ENCODE measurements at places on chromosomes 6 and 20.

GRCh38 chr6:28712982-28713381 is 187.3 kb downstream of the GPX5 start:
- no peak for DNase-seq

GRCh38 chr6:107345393-107345792 is 114.0 kb downstream of the PDSS2 start:
- DNase-seq: no peak

DNA sequence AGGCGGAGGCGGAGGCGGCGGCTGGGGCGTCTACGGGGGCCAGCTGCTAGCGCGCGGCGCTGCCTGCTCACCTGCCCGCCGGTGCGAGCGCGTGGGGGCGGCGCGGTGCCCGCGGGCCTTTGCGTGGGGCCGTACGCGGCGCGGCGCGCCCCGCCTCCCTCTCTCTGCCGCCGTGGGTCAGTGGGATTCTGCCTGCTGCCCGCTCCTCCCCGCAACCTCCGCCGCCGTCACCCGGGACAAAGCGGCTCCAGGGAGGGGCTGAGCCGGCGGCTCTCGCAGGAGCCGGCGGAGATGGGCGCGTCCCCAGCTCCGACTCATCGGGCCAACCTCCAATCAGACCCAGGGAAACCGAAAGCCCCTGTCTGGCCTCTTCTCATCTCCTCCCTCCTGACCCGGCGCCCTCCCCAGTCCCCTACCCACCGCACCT is at the start of gene RCAN2:
TSS of gene RCAN2 (minus strand) at position 249 of the 427 bp plus-strand sequence.
- DNase-seq: no peak

GRCh38 chr6:54009052-54009654 is 102.1 kb upstream of the MLIP start:
- DNase-seq: no peak

DNA sequence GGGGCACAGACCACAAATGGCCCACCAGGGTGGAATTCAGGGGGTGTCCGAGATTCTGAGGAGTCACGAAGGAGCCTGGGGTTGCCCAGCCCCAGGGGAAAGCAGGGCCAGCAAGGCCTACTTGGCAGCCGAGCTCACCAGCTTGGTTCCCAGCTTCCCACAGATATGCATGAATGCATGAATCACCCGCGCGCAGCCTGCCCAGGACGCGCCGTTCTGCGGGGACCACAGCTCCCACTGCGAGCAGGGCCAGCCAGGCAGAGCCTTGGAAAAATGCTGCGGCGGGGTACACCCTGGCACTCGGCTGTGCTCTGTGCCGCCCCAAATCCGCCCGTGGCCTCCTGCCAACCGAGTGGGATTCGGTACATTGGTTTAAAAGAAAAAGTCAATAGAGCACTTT is 211.0 kb downstream of the NFATC2 start:
- DNase-seq: peak; percentile 96

- DNase-seq: no peak
Observed at GRCh38 chr6:29905286-29905685, 37.0 kb upstream of the HLA-A start.

GRCh38 chr6:14276667-14277404 is 159.3 kb downstream of the CD83 start:
- no peak for DNase-seq

DNA sequence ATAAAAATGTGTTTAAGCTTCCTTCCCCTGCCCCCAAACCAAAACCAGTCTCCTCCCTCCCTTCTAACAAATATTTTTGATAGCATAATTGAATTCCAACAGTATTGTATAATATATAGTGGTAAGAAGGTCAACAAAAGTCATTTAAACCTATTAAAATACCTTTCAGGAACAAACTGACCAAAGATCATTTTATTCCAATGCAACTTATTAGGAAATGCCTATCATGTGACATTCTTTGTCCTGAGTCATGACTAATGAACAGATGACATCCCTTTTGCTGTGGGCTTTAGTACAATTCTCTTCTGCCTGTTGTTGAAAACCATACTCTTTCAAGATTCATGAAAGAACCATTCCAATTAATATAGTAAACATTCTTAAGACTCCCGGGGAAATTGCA is 51.5 kb upstream of the TRAF3IP2 start:
- DNase-seq: no peak

DNA sequence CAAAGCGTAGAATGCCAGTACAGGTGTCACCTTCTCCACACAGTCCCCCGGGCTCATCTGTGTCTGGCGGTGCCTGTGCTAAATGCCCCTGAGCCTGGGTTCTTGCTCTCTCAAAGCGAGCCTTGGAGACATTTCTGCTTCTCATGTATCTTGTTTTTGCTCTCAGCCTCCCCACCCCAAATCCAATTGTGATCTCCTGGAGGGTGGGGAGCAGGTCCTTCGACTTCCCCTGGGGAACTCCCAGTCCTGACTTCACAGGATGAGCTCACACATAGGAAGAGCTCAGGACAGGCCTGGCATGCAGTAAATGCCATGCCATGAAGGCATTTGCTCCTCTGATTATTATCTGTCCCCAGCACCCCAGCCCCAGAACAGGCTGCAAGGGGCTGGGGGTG is 58.1 kb downstream of the NOL4L start:
- DNase-seq: no peak

- DNase-seq: no peak
Observed at GRCh38 chr6:127100510-127101140, 17.8 kb upstream of the RSPO3 start.

DNA sequence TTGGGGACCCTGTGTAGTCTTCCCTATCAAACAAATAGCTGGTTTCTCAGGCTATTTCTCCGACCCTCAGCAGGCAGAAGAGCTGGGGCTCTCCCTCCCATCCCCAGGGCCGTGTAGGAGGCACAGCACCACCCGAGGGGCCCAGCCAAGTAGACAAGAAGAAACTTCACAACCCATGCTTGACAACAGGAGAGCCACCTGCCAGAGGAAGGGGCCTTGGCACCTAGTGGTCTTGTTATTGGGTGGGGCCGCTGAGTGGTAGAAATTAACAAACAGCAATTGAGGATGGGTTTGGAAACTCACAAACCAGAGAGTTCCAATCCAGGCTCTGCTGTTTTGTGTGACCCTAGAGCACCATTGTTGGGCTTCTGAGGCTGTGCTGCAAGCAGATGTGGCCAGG is 108.5 kb upstream of the CHD6 start:
- no peak for DNase-seq

- DNase-seq: no peak
Observed at GRCh38 chr6:43772681-43773049, 2.7 kb downstream of the VEGFA start.

DNA sequence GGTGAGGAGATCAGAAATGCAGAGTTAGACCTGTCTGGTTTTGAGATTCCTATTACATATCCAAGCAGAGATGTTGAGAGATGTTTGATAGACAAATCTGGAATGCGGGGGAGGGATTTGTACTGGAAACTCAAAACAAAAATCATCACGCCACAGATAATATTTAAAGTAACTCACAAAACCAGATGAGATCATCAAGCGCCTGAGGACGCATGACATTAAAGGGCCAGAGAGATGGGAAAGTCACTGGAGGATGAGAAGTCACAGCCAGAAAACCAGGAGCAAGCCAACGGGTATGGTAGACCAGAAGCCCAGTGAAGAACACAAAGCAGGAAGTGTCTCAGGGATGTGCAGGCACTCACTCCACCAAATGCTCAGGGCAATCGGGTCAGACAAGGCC is 87.7 kb downstream of the DLL1 start:
- DNase-seq: no peak

DNA sequence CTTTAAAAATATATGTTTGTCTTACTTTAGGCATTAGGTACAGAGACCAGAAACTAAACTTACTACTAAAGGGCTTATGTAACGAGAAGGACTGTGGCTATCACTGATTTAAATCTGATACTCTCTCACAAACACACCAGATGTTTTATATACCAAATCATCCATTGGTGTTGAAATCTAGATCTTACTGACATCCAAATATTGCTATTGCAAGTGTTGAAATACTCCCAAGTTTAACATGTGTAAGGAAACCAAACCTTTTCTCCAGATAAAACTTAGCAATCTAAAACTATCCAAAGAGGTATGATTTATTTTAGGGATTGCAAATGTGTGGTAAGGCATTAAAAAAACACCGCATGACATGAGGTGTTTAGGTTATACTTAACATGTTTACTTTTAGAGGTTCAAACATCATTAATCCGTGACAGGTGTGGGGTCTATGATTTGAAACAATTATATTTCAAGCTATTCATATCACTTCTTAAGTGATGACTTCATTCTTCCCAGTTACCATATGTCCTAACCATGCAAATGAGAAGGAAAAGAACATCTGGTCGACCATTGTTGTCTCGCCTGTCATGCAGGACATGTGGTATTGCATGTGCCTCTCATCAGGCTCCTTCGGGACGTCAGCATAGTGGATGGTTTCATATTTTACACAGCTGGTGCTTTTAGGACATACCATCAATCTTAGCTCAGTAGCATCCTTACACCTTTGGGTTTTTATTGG is 168.3 kb upstream of the SPACA1 start:
- DNase-seq: no peak

GRCh38 chr20:51650685-51651134 is 108.2 kb upstream of the NFATC2 start:
- no peak for DNase-seq

DNA sequence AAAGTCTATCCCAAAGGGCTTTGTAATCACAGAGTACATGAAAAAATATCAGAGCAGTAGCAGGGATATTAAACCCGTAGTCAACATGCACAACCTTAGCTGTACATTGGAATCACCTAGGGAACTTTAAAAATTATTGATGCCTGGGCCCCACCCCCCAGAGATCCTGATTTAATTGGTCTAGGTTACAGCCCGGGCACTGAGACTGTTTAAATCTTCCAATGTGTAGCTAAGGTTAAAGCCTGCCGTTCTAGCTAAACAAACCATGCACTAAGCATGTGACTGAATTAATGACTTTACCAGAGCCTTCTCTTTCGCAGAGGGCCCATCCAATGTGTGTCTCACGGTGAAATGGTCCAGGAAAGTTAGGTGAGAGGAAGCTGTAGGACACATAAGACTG is 14.1 kb upstream of the JAG1 start:
- DNase-seq: no peak

- no peak for DNase-seq
Observed at GRCh38 chr6:41208439-41209106, 7.6 kb upstream of the TREML2 start.

GRCh38 chr6:15402406-15403045 is 156.7 kb downstream of the JARID2 start:
- no peak for DNase-seq

DNA sequence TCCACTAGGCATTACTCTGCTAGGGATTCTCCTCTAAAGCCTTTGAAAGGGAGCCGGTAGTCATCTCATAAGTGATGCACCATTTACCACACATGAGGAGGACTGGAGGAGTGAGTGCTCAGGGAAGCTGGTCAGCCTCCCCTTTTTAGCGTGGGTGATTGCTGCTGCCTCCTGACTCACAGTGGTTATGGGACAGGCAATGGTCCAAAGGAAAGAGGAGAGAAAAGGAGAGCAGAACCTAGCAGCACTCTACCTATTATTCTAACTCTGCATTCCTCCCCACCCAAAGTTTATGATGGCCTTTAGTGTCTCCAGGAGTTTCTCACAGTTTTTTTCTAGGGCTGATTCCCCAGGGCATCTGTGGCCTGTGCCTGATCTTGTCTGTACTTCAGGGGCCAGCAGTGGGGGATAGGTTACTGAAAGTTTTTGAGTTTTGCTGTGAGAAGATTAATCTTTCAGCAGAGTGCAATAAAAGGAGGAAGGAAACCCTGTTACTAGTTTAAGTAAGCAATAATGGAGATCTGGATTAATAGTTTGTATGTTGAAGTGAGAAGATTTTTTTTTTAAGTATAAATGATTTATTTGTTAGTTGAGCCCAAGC is 36.4 kb upstream of the GCLC start:
- DNase-seq: no peak

- DNase-seq: no peak
Observed at GRCh38 chr6:107735906-107736635, 88.0 kb downstream of the SCML4 start.

DNA sequence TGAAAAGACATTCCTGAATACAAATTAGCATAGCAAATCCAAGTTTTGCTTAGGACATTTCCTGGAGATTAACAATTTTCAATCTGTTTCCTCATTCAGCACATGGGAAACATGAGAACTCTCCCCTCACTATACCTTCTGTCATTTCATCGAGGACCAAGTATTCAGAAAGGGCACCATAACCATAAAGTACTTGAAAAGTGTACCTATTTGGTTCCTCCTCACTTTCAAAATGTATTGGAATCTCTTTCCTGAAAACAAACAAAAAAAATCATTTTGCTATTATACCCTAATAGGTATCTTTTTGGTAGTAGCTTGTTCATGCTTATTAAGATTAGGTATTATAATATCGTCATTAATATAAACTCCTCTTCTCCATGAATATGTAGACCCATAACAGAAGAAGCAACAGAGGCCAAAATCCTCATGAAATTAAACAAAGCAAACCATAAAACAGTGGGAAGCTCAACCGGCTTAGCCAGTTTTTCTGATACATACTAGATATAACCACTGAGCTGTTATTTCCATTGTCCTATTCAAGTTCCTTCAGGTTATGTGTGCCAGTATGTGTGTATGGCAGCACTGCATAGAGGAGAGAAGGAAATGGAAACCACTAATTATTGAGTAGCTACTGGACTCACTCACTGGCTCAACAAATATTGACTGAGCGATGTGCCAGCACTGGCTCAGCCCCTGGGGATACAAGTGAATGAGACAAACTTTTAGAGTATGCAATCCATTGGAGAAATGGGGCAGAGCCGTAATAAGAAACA is 274.0 kb downstream of the MAFB start:
- DNase-seq: no peak

- no peak for DNase-seq
Observed at GRCh38 chr6:94462231-94462630, 1042.9 kb upstream of the EPHA7 start.

DNA sequence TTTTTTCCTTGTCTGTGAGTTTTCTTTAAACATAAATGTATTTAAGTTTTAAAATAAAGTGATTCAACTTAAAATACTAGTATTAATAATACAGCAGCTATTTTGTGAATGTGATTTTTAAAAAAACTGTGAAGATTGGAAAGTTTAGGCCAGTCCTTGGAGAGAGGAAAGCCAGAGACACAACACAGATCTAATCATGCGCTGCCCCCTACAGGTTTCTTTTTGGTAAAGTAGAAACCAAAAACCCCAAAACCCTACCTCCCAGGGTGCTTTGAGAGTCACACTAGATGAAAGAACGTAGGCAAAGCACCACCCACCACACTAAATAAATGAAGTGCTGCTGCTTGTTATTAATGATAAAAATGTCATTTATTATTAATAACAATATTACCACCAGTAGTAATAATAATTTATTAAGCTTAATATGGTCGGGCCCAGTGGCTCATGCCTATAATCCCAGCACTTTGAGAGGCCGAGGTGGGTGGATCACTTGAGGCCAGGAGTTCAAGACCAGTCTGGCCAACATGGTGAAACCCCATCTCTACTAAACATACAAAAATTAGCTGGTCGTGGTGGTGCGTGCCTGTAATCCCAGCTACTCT is 33.7 kb downstream of the SLC9A8 start:
- DNase-seq: no peak
